AG04449 (cell line): ENCODE measurements at places on chromosomes 16 and 17.

DNA sequence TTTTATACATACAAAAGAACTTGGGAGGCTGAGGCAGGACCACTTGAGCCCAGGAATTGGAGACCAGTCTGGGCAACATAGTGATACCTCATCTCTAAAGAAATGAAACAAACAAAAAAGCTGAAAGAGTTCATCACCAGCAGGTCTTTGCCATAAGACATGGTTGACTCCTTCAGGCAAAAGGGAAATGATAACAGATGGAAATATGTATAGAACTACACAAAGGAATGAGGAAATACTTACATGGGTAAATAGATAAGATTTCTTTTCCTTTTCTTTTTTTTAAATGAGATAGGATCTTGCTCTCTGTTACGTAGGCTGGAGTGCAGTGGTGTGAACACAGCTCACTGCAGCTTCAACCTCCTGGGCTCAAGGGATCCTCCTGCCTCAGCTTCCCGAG lies 165.3 kb downstream of the PARN start:
- DNase-seq = no peak

DNA sequence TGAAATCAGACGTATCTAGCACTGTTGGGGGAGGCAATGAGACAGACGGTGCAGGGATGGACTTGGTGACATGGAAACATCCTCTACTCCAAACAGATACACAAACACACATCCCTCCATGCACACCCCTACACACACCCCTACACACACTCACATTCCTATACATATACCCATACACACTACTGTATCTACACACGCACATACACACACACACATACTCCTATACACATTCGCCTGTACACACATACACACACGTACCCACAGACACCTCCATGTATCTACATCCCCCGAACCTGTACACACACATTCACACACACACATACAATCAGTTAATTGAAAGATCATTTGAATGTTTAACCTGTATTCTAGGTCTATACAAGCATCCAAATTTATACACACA lies 53.5 kb downstream of the MAF start:
- DNase-seq = no peak

GRCh38 chr17:12794919-12795532 lies 5.7 kb downstream of the ARHGAP44 start:
- no peak for DNase-seq

DNA sequence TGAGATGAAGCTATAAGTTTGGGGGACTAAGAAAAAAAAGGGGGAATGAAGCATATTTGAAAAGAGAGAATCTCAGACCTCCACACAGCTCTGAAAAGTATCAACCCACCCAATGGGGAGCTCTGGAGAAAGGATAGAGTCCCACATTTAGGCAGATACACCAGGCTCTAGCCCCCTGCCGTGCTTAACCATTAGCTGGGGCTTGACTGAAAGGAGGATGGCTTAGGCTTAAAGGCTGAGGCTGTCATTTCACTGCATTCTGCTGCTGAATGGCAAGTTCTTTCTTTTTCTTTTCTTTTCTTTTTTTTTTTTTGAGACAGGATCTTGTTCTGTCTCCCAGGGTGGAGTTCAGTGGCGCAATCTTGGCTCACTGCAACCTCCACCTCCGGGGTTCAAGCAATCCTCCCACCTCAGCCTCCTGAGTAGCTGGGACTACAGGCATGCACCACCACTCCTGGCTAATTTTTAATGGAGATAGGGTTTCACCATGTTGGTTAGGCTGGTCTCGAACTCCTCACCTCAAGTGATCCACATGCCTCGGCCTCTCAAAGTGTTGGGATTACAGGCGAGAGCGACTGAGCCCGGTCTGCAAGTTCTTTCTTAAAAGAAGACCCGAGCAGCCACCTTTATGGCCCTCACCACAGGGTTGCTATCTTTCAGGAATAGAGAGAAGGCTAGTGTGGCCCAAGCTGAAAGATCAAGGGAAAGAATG lies 9.0 kb upstream of the MMP2 start:
- no peak for DNase-seq

DNA sequence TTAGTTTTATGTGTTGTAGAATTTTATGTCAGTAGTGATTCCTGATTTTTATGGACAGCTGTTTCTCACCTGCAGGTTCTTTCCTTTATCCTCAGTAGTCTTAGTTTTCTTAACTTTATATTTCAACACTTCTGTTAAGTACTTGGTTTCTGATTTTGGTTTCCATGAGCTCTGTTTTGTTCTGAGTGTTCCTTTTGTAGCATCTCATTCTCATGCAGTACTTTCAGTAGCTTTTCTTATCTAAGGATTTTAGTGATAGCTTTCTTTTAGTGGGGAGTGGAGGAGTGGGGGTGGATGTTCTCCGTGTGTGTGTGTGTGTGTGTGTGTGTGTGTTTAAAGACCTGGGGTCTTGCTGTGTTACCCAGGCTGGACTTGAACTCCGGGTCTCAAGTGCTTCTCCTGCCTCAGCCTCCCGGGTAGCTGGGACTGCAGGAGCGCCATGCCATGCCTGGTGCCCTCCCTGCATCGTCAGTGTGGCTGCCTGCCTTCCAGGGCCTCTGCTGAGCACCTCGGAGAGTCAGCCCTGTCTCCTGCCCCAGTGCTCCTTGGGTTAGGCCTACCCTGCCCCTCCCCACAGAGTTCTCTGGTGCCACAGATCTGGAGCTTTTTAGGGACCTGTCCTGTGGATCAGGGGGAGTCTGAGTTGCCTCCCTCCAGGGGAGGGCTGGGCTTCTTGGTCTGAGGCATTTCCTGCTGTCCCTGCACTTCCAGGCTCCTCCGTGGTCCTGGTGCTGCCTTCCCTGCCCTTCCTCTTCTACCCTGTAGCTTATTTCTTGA lies 4.3 kb upstream of the ZNF750 start:
- DNase-seq = no peak

- DNase-seq = no peak
Measured at GRCh38 chr16:68468842-68469241, 20.5 kb upstream of the SMPD3 start.

GRCh38 chr16:47643323-47644000 lies 182.3 kb downstream of the PHKB start:
- no peak for DNase-seq

- DNase-seq = no peak
Measured at GRCh38 chr16:87823181-87823929, 46.0 kb downstream of the SLC7A5 start.

- no peak for DNase-seq
Measured at GRCh38 chr17:78623541-78623940, 46.3 kb upstream of the DNAH17 start.

- no peak for DNase-seq
Measured at GRCh38 chr17:66995944-66996343, 31.4 kb downstream of the CACNG4 start.

GRCh38 chr17:74864866-74865395 lies 5.2 kb upstream of the GRIN2C start:
- no peak for DNase-seq

DNA sequence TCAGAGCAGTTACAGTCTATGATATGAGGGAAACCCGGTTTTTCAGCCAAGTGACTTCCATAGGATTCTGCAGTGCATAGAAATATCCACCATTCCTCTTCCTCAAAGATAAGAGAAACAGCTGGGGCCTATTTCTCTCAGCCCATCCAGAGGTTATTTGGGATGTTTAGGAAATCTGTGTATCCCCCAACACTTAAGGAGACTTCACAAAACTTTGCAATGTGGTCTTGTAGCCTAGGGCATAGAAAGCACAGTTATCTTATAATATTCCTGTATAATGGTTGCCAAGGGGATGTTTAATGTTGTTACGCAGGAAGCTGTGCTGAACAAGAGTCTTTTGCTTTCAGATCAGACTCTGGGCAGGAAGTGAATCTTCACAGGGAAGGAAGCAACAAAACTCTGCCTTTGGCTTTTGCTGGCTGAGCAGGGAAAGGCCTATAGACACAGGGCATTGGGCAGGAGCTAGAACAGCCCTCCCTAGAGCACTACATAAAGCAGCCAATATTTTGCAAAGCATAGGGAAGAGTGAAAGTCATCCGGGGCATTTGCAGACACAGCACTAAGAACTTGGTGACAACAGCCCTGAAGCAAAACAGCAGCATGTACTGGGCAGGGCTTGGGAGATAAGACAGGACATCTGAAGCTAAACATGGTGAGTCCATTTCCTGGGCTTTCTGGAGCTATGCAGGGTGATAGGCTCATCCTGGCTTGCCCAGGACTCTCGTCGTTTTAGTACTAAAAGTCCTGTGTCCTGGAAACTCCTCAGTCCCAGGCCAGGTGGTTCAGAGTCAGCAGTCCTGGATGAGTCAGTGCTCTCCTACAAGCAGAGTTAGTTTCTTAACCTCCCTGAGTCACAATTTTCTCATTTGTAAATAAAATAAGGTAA lies 18.7 kb upstream of the BEAN1 start:
- DNase-seq = no peak

DNA sequence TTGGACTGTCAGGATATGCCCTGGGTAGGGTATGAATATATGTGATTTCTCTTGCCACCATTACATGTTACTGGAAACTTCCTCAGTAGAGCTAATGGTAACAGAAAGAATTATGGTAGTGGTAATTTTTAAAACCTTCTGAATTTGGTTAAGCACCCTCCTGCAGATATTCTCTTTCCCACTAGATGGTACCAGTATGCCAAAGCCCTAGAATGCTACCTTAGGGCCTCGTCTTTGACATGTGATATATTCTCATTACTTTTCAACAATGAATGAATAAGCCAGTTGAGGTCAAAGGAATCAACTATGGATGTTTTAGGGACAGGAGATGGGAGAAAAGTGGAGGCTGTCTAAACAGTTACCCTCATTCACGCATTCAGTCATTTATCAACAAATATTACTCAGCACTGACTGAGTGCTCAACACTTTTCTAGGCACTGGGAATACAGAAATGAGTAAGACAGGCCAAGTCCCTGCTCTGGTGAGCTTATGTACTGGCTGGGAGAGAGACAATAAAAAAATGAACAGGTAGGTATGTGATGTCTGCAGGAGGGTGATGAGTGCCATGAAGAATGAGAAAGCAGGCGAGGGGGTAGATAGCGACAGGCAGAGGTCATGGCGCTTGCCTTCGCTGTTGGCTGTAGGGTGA lies 14.7 kb downstream of the CDH13 start:
- DNase-seq = no peak

DNA sequence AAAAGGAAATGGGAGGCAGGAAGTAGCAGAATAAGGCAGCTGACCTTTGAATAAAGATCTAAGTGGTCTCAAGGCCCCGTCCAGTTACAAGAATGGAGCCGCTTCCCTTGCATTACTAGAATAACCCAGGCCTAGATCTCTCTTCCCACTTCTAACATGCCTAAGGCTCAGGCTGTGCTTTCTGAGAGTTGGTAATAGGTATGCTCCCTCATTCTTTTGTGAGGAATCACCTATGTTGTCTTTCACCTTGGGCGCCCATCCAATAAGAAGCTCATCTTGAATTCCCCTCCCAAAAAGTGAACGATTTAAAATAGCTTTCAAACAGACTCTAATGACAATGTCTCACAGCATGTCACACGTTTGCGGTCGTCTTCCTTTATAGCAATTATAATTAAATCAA lies 101.2 kb downstream of the KCNJ2 start:
- DNase-seq = no peak

DNA sequence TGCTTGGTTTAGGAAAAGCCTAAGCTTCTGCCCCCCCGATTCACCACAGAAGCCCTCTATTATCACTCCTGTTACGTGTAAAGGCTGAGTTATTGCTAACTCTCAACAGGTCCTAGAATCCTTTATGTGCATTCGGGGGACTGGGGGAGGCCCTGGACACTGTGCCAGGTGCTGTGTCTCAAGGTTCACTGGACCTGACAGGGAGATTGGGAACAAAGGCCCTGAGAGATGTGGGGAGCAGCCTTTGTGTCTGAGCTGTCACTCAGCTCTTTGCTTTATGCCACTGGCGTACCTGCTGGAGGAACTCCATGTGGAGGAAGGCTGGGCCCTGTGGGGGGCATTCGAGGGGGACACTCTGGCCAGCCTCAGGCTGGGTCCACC lies 65.9 kb downstream of the METRNL start:
- DNase-seq = no peak

GRCh38 chr16:68935008-68935407 lies 91.7 kb downstream of the TANGO6 start:
- DNase-seq = no peak

- no peak for DNase-seq
Measured at GRCh38 chr16:68539711-68540239, 684 bp downstream of the ZFP90 start.

- no peak for DNase-seq
Measured at GRCh38 chr17:73757420-73757819, 113.2 kb upstream of the SDK2 start.
